Memory B cell (primary cell): ENCODE measurements at places on chromosomes 11 and 22.

DNA sequence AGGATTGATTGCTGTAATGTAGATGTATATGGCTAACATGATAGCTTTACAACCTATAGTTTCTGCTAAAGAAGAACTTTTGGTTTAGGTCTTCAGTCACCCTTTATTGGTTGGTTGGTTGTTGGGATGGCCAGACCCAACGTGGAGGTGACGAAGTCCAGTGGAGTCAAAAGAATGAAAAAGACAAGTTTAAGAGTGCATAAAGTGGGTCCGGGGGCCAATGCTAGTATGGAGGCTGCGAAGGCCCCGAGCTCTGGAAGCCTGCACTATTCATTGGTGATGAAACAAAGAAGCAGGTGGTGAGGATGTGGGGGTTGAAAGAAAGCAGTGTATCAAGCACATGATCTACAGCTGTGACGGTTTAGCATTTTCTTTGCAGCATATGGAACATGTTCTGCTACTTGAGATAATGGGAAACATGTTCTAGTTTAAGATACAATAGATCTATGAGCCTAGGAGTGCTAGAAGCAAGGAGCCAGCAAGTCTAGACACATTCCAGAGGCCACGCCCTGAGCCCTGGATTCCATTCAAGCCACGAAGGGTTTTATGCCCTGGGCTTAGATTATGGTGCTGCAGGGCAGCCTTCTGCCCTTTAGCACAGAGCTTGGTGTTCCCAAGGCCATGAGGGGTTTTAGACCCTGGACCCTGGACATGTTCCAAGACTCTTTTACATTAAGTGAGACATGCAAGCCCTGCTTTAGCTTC, 6.3 kb downstream of the TCP11L1 start:
- peaks cover 8% of the 10 kb centered on the region for H3K4me1 ChIP-seq
- no peak overlapping the region for H3K27ac ChIP-seq
- peaks cover 12% of the 10 kb centered on the region for H3K36me3 ChIP-seq
- H3K4me3 ChIP-seq, result no peak overlapping the region
- no peaks in the 10 kb centered on the region for H3K27me3 ChIP-seq
- no peak for DNase-seq

- no peak for DNase-seq
- no peak overlapping the region for H3K4me3 ChIP-seq
- H3K4me1 ChIP-seq, result peaks cover 42% of the 10 kb centered on the region
- no peak overlapping the region for H3K27ac ChIP-seq
Observed at GRCh38 chr11:48037709-48038468, 57.5 kb downstream of the PTPRJ start.

DNA sequence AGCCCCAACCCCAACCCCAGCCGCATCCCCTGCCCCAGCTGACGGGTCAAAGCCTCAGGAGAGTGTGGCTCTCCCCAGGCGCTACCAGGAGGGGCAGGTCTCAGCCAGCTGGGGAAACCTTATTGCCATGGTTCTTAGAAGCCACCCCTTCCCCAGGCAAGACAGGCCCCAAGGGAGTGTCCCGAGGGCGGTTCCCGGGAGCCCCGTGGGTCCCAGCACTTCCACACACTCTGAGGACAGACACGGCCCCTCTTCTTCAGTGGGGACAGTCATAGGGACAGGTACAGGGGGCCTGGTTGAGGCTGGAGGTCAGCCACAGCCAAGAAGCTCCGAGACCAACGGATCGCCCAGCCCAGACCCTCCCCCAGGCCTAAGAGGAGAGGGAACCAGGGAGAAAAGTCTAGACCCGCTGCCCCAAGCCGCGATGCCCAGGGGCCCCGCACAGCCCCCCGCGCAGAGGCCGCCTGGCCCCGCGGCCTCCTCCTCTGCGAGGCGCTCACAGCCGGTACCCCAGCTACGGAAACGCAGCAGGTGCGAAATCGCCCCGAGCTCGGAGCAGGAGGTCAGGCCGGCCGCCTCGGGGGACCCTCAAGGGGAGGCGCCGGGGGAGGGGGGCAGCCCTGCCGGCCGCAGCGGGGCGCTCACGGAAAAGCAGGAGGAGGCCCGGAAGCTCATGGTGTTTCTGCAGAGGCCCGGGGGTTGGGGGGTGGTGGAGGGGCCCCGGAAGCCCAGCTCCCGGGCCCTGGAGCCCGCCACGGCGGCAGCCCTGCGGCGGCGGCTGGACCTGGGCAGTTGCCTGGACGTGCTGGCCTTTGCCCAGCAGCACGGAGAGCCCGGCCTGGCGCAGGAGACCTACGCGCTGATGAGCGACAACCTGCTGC, 2.6 kb downstream of the KLHDC7B start:
- H3K4me1 ChIP-seq, result peaks cover 10% of the 10 kb centered on the region
- no peaks in the 10 kb centered on the region for H3K36me3 ChIP-seq
- no peaks in the 10 kb centered on the region for H3K27me3 ChIP-seq
- H3K4me3 ChIP-seq, result peak overlapping the region; percentile 64
- no peak for DNase-seq
- peak overlapping the region; percentile 83 for H3K27ac ChIP-seq

DNA sequence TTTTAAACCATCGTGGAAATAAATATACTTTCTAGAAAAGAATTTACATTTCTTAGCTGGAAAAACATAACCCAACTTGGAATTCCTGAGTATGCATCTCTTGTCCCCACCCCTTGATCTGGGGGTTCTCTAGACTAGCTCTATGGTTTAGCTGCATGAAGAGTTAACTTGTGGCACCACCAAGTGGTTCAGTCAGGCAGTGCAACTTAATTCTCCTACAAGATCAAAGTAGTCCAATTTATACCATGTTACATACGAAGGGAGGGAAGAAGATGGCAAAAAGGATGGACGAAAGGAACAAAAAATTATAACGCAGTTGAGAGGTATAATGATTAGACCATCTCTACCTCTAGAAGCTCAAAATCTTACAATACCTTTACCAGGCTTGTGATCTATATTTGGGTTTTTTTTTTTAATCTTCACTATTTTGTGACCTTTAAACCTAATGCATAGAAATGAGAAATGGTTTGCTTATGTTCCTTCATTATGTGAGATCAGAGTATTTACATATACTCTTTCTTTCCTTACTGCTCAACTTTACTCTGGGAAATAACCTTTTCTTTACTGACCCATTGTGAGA, 28.5 kb upstream of the ALKBH3 start:
- H3K4me1 ChIP-seq, result no peaks in the 10 kb centered on the region
- H3K4me3 ChIP-seq, result no peak overlapping the region
- no peak overlapping the region for H3K27ac ChIP-seq

- peak overlapping the region; percentile 65 for H3K4me3 ChIP-seq
- peaks cover 55% of the 10 kb centered on the region for H3K4me1 ChIP-seq
- DNase-seq, result peak; percentile 19
Observed at GRCh38 chr11:2381494-2382128, 4.5 kb downstream of the CD81 start.

GRCh38 chr11:13929395-13929891, 33.1 kb upstream of the SPON1 start:
- H3K27me3 ChIP-seq, result peaks cover 3% of the 10 kb centered on the region
- H3K4me1 ChIP-seq, result peaks cover 10% of the 10 kb centered on the region
- no peak overlapping the region for H3K4me3 ChIP-seq
- H3K27ac ChIP-seq, result no peak overlapping the region
- H3K36me3 ChIP-seq, result no peaks in the 10 kb centered on the region

GRCh38 chr22:31272522-31273446, 19.5 kb downstream of the PIK3IP1 start:
- H3K27ac ChIP-seq, result no peak overlapping the region
- no peak overlapping the region for H3K4me3 ChIP-seq
- DNase-seq, result peak; percentile 41

- H3K36me3 ChIP-seq, result no peaks in the 10 kb centered on the region
- no peak overlapping the region for H3K4me3 ChIP-seq
- DNase-seq, result no peak
- H3K27me3 ChIP-seq, result peaks cover 6% of the 10 kb centered on the region
- H3K27ac ChIP-seq, result no peak overlapping the region
Observed at GRCh38 chr11:58830673-58831301, 13.7 kb downstream of the GLYATL2 start.

DNA sequence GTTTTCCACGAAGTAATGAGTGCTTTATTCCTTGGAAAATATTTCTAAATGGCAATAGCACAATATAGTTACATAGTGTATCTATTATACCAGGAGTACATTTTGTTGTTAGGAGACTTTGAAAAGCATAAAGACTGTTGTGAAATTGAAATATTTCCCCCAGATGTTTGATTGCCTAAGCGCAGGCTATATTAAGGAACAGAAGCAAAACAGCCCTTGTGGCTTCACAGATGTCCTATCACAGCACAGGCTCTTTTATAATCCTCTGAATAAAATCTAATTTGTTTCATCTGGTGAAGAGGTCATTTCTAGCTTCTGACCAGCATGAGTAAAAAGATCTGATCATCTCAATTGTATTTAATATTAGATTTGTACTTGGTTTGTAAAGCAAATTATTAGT, 48.2 kb downstream of the BSX start:
- no peaks in the 10 kb centered on the region for H3K4me1 ChIP-seq
- no peak for DNase-seq
- H3K27ac ChIP-seq, result no peak overlapping the region
- H3K27me3 ChIP-seq, result no peaks in the 10 kb centered on the region
- peaks cover 8% of the 10 kb centered on the region for H3K36me3 ChIP-seq

GRCh38 chr11:116771935-116772334, 852 bp downstream of the BUD13 start:
- no peaks in the 10 kb centered on the region for H3K27me3 ChIP-seq
- peak overlapping the region; percentile 89 for H3K27ac ChIP-seq
- H3K4me3 ChIP-seq, result peak overlapping the region; percentile 98
- no peak for DNase-seq
